Ecto neural progenitor cell (in vitro differentiated cells): ENCODE measurements at places on chromosomes 11 and 22.

DNA sequence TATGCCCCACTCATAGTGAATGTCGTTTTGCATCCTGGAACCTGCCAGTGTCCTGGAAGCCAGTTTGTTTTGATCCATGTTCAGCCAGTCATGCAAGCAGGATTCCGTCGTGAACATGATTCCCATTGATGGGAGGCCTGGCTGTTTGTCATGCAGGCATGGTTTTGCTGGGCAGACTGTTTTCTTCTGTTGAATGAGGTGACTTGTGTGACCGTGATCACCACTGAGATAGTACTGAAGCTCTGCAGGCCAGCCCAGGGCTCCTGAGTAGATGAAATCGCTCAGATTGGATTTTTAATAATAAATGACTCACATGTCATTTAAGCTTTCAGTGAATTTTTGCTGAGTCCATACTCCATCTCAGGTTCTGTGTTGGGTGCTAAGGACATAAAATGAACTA is 117.8 kb downstream of the PDE2A start:
- no peak for DNase-seq

- no peak for DNase-seq
Observed at GRCh38 chr11:8814923-8815240, 96.1 kb upstream of the AKIP1 start.

DNA sequence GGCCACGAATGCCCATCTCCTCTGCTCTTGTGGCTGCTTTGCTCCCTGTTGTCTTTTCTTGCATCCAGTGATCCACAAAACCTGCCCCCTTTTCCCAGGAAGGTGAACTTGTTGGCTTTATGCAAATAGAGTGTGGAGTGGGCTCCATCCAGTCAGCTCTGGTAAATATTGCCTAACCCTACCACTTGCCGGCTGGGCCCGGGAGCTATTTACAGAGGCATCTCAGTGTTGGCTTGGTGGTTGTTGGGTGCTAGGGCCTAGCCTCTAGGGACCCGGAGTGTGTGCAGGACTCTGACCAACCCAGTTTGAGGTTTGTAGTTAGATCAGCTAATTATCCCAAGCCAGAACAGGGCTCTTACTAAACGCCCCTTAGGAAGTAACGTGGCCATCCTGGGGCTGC is 40.8 kb upstream of the TLCD5 start:
- no peak for DNase-seq

DNA sequence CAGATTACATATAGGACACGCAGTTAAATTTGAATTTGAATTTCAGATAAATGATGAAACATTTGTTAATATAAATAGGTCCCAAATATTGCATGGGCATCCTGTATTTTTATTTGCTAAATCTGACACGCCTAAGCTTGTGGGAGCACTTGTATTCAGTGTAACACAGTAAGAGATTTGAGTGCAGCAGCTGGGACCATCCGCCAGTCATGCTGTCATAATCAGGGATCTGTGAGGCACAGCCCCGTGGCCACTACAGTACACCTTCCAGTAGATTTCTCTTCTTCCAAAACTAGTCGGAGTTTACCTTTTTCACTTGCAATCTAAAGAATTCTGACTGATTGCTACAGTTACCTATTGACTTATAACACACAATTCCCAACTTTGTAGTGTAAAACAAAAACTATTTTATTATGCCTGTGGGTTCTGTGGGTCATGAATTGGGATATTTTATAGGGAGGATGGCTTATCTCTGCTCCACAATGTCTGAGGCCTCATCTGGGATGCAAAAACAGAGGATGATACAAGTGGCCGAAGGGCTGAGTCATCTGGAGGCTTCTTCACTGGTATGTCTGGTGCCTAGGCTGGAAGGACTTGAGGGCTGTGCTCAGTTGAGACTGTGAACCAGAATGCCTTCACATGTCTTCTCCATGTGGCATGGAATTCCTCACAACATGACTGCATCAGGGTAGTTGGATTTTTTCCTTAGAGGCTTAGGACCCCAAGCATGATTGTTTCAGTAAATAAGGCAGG is 74.1 kb downstream of the PRSS23 start:
- no peak for DNase-seq

DNA sequence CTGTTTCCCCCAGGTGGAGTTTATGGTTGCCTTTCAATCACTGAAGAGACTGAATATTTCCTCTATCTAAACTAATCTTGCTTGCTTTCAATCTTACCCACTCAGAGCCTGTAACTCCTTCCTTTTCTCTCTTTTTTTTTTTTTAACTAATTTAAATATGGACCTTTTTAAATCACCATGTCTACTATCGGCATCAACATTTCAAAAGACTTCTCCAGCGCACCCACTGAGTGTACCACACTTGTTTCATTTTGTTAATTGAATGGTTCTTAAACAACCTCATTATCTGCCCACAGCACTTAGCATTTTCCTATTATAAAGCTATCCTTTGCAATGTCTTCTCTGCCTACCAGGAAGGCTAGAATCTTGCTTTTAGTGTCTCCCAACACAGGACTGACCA is 1212.5 kb downstream of the LRRC4C start:
- DNase-seq: no peak

DNA sequence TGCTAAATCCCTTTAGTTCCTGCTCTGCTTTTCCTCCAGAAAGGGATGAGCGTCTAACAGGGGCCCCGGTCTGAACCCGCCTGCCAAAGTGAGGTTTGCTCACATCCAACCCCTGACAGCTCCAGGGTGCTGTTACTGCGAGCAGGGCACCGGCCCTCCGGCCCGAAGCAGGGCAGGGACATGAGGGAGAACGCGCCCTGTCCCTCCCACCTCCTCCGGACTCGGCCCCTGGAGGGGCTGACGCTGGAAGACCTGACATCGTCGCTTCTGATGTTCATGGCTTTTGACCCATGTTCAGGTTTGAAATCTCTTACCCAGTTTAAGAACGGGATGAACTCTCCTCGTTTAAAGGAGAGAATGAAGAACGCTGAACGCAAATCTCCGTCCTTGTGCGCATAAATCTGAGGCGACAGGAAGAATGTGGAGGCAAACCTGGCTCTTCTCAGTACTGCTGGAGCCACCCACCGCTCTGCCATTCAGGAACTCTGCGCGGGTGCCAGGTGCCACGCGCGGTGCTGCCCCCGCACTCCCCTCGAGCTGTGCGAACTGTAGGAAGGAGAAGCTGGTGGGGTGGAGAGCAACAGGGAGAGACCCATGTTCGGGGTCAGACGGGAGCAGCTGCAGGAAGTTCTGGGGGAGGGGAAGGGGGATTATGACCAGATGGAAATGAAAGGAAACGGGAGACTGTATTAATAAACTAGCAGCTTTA is 826 bp upstream of the EEF1G start:
- DNase-seq: no peak

GRCh38 chr11:111157571-111157970 is 88.0 kb upstream of the POU2AF2 start:
- DNase-seq: no peak

DNA sequence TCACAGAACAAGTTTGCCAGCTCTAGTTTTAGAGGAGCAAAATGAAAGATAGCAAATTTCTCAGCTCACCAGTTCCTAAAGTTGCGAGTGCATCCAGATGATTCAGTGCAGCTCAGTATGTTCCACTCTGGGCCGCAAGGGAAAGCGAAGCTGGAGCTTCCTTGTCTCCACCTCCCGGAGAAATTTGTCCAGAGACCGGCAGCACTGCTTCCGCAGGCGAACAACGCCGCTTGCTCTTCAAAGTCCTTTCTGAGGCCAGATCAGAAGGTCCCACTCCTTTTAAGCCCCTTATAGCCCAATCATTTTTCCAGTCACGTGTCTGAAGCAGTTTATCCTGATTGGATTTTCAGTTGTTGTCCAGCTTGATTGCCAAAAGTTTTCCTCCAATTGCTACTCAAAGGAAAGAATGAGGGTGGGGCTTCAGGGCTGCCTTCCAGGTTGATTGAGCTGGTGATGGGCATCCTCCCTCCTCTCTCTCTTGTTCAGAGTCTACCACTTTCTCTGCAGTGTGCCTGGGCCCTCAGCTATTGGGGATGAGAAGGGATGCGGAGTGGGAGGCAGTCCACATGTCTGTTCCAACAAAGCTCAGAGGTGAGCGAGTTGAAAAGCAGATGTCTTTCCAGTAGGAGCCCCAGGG is at the start of gene ZNF280A:
ZNF280A (minus strand) TSS at position 251 of the 637 bp plus-strand sequence. CDS start 4,640 bp downstream, outside the sequence.
- peak; percentile 56 for DNase-seq

- no peak for DNase-seq
Observed at GRCh38 chr22:35777335-35777975, 59.8 kb downstream of the APOL5 start.

GRCh38 chr11:106022795-106023275 is 795 bp upstream of the MSANTD4 start:
- DNase-seq: no peak

DNA sequence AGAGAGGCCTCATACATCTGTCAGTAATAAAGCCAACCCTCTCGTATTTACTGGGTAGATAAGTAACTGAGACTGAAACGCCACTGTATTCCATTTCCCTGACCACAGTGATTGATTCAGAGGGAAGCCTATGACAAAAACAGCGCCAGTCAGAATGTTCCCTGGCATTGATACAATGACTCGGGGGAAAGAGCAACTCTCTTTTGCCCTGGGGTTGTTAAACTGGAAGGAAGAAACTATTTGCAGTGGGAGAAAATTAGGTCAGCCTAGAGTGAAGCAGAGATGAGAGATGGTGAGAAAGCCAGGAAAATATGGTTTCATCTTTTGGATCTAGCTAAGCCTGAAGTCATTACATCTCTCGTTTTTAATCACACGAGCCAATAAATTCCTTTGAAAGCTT is 48.6 kb upstream of the RBFOX2 start:
- no peak for DNase-seq

DNA sequence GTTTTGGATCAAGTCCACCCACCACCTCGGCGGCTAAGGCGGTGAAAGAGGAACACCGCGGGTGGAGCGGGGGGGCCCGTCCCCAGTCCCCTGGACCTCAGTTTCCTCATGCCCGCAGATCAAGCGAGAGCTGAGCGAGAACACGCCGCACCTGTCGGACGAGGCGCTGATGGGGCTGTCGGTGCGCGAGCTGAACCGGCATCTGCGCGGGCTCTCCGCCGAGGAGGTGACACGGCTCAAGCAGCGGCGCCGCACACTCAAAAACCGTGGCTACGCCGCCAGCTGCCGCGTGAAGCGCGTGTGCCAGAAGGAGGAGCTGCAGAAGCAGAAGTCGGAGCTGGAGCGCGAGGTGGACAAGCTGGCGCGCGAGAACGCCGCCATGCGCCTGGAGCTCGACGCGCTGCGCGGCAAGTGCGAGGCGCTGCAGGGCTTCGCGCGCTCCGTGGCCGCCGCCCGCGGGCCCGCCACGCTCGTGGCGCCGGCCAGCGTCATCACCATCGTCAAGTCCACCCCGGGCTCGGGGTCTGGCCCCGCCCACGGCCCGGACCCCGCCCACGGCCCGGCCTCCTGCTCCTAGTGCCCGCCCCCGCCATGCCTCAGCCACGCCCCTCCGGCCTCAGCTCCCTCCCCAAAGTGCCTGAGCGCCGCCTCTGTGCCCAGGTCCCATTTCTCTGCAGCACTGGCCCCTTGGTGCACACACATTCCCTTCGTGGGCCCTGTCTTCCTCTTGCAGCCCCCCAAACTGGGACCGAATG is 12.7 kb downstream of the MAFF start:
- peak; percentile 90 for DNase-seq

GRCh38 chr11:111937461-111937769 is 272 bp downstream of the DIXDC1 start:
- DNase-seq: no peak

DNA sequence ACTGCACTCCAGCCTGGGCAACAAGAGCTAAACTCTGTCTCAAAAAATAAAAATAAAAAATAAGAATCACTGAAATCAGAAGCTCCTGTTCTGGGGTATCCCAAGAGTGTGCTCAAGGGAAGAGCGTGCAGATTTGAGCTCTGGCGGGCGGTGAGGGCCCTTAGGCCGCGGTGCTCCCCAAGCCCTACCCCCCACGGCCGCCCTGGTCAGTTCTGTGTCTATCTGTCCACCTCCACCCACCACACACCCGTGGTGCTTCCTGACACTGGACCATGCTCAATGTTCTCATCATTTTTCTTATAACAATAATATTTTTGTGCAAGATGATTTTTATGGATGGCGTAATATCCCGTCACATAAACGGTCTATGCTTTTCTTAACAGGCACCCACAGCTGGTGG is 71.1 kb downstream of the RTL6 start:
- DNase-seq: peak; percentile 25

GRCh38 chr11:1262172-1263006 is 39.5 kb downstream of the MUC5B start:
- peak; percentile 91 for DNase-seq

GRCh38 chr11:114088836-114089235 is 29.3 kb downstream of the ZBTB16 start:
- no peak for DNase-seq

DNA sequence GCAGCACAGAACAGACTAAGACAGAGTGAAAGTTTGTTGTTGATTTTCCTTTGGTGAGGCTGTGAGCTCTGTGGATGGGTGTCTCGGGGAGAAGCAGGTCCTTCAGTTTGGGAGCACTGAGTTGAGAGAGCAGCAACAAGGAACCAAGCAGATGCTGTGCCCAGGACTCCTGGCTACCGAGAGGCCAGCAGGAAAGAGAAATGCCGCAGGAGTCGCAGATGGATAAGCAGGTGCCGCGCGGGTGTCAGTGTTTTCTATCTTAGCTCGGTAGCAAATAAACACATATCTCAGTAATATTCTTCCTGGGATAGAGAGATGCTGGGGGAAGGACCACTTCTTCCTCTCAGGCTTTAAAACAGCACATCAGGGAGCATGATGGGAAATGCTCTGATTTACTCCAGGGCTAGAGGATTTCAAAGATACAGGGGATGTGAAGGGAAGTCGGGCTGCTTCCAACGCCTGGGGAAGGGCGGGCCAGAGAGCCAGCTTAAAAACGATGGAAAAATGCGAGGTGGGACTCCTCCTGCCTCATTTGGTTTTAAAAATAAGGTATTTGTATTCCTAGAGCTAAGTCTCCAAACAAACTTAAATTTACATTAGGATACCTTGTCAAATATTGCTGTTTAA is 470.7 kb upstream of the B3GAT1 start:
- no peak for DNase-seq

DNA sequence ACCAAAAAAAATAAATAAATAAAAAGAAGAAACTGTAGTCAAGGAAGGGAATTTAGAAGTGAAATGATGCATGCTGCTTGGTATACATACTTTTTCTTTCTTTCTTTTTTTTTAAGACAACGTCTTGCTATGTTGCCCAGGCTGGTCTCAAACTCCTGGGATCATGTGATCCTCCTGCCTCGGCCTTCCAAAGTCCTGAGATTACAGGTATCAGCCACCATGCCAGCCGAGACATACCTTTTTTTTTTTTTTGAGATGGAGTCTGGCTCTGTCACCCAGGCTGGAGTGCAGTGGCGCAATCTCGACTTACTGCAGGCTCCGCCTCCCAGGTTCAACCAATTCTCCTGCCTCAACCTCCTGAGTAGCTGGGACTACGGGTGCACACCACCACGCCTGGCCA is 21.7 kb upstream of the ARRB1 start:
- DNase-seq: no peak
